ENCODE measurements at places on chromosomes 6 and 20. TPM values are rescaled to one million over a fixed set of nuclear protein-coding genes. Genes with fewer than 3 reads are reported as not detected.

DNA sequence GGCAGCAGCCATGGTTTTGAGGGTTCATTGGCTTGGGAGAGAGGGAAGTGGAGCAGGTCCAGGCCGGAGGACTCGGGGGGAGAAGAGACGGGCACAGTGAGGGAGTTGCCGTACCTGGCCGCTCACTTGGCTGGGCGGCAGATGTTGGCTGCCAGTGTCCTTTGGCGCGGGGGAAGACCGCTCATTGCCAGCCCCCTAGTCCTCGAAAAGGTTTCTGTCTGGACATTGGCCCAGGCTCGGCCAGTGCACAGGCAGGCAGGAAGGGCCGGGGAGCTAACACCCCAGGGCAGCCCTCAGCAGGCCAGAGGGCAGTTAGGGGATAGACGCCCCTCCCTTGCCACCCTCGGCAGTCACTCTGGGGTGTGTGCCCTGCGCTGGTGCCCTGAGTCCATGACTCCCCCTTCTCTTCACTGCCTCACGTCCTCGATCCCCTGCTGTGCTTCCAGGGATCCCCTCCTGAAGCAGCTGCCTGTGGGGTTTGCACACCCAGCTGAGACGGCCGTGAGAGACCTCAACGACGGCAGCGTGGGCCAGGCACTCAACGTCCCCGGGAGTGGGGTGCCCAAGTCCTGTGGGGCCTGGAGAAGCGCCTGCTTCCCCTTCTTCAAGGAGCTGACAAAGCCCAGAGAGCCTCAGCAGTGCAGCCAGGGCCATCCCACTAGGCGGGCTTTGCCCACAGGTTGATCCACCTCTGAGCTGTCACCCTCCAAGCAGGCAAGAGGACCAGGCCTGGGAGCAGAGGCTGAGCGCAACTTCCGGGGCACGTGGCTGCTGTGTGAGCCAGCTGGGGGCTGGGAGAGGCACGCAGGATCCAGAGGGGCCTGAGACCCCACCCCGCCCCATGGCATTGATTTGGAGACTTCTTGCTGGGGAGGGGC lies 20.4 kb downstream of the RBM38 start:
- no peaks in the 10 kb centered on the region for H3K27me3 ChIP-seq
- peaks cover 14% of the 10 kb centered on the region for H3K36me3 ChIP-seq
- no peak overlapping the region for H3K27ac ChIP-seq
- peaks cover 15% of the 10 kb centered on the region for H3K4me1 ChIP-seq

DNA sequence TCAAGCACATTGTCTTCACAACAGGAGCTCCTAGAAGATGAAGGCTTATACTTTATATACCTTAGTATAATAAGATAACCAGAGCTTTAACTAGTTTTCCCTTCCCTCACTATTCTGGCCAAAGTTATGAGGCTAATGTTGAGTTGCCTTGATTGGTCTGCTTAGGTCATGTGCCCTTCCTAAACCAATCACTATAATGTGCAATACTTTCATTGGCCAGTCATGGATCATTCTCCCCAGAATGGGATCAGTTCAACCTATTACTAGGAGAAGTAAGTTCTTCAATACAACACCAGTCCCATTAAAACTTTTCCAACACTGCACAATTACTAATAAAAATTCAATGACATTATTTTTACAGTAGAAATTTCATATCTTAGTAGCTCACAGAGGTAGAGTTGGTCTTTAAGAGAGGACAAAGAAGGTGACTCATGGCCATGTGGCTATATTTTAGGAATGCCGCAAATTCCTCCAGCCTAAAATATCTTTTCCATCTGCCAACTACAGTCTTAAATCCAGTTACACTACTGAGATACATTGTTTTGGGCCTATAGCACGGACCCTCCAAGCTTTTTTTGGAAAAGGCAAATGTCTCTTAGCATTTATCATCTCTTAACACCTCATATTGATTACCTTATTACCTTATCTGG lies 12.5 kb upstream of the POU3F2 start:
- H3K4me3 ChIP-seq, result no peak overlapping the region
- DNase-seq, result no peak
- peaks cover 10% of the 10 kb centered on the region for H3K4me1 ChIP-seq
- no peaks in the 10 kb centered on the region for H3K27me3 ChIP-seq
- no peak overlapping the region for H3K27ac ChIP-seq

- H3K4me3 ChIP-seq, result no peak overlapping the region
- no peak overlapping the region for H3K27ac ChIP-seq
- DNase-seq, result no peak
- H3K4me1 ChIP-seq, result peaks cover 10% of the 10 kb centered on the region
- no peaks in the 10 kb centered on the region for H3K27me3 ChIP-seq
Measured at GRCh38 chr6:7604003-7604402, 14.0 kb downstream of the SNRNP48 start.

MYO6 gene
- total RNA-seq, result 2.0 TPM

DNA sequence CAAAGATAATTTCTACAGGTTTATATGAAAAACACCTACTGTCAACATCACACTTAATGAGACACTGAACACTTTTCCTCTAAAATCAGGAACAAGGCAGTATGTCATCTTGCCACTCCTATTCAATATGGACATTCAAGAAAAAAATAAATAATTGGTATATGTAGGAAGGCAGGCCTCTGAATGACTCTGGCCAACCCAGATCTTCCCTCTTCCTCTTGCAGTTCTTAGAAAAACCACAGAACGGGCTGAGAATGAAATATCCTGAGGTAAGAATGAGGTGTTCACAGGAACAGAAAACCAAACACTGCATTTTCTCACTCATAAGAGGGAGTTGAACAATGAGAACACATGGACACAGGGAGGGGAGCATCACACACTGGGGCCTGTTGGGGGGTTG lies 1207.2 kb upstream of the CITED2 start:
- H3K27me3 ChIP-seq, result no peaks in the 10 kb centered on the region
- no peak overlapping the region for H3K27ac ChIP-seq
- H3K4me3 ChIP-seq, result no peak overlapping the region
- H3K4me1 ChIP-seq, result no peaks in the 10 kb centered on the region
- no peak for DNase-seq
- no peaks in the 10 kb centered on the region for H3K36me3 ChIP-seq

FGD2 gene
- 37.1 TPM for total RNA-seq
